Stimulated activated CD8-positive, alpha-beta memory T cell treated with anti-CD3 and anti-CD28 coated beads, Interleukin-7, amount 100 ng/mL, for 1 hour (primary cell): ENCODE measurements at places on chromosomes 6 and 20.

DNA sequence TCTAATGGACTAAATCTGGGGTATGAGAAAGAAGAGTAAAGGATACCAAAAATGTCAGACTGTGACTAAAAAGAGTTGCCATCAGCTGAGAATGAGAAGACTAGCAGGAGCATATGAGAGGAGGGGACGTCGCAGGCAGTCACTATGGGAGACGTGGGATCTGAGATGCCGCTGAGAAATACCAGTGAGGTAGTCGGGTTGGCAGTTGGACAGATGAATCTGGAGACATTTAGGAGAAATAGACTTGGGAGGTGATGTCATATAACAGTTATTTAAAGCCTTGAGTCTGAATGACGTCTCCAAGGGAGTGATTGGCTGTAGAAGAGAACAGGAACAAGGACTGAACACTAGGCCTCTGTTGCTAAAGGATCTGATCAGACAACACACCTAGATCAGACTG is 51.5 kb upstream of the TRIM26 start:
- no peak for DNase-seq

DNA sequence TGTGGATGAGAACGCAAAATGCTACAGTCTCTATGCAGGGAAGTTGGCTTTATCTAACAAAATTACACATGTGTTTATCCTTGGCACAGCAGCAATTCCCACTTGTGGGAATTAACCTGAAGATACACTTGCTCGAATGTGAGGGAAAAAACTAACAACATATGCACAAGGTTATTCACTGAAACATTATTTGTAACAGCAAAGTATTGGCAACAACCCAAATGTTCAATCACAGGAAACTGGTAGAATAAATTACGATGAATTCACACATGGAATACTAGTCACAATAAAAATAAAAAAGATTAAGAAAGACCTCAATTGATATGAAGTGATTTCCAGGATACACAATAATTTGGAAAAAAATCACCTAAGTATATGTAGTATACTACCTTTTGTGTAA is 68.1 kb upstream of the OGFRL1 start:
- no peak for DNase-seq

- no peak for DNase-seq
These were observed 79.6 kb upstream of the SASH1 start for GRCh38 chr6:148263010-148263409.

DNA sequence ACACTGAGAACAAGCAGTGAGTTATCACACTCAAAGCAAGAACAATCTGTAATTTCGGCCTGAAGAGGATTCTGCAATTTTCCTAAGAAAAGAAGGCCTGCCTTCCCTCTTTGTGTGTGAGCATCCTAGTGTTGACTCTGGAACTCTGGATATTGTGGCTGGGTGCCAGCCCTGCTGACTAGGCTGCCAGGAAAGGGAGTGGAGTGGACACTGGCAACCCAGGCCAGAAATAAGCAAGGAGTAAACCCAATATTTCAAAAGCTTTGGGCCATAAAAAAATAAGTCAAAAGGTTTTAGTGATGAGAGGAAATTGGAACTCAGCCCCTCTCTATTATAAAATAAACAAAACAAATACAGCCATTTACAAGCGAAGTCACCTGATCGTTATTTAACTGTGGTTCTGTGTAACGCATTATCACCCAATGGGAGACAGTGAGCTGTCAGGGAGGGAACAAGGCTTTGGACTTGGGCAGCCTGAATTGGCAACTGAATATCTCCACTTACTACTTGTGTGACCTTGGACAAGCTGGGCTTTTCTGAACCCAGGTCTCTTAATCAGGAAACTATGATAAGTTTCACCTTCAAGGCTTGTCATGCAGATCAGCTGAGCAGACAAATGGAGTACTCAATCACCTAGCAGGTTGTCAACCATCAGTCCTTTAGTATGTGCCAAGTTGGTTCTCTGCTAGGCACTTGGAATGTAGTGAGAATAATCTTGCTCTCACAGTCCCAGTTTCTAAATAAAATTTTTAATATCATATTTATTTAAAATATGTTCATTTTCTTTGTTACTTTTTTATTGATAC is 196.2 kb downstream of the PAX1 start:
- DNase-seq = no peak

DNA sequence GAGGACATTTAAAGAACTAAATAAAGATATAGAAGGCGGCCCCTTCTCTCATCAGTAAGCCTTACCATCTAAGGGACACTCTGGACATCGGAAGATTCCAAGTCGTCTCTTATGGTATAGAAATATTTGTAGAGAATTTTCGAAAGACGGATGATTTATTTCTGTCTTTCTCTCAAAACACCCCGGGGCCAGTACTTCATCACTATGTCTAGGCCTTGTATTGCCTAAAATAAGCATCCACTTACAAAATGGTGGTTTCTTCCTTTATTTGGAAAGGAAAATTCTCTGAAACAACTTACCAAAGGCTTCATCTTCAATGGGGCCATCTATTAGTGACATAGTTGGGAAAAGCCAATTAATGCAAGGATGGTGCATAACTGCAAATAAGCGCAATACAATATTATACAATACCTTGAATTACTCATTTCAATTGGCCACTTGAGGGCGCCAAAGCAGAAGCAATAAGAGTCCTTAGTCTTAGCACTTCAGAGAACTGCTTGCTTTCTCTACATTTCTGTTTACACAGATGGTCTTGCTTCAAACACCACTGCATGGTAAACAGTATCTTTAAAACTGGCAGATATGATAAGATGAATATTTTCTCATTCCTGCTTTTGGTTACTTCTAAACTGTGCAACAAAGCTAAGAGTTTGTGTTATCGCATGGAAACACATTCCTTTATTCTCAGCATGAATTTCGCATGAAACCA is 113.2 kb downstream of the VIP start:
- DNase-seq = peak; percentile 31

- DNase-seq = no peak
These were observed 128.8 kb upstream of the STMND1 start for GRCh38 chr6:16973051-16973450.

- no peak for DNase-seq
These were observed 23.2 kb downstream of the INSM1 start for GRCh38 chr20:20391115-20391514.

GRCh38 chr6:26097268-26097875 is 10.1 kb downstream of the HFE start:
- peak; percentile 30 for DNase-seq

DNA sequence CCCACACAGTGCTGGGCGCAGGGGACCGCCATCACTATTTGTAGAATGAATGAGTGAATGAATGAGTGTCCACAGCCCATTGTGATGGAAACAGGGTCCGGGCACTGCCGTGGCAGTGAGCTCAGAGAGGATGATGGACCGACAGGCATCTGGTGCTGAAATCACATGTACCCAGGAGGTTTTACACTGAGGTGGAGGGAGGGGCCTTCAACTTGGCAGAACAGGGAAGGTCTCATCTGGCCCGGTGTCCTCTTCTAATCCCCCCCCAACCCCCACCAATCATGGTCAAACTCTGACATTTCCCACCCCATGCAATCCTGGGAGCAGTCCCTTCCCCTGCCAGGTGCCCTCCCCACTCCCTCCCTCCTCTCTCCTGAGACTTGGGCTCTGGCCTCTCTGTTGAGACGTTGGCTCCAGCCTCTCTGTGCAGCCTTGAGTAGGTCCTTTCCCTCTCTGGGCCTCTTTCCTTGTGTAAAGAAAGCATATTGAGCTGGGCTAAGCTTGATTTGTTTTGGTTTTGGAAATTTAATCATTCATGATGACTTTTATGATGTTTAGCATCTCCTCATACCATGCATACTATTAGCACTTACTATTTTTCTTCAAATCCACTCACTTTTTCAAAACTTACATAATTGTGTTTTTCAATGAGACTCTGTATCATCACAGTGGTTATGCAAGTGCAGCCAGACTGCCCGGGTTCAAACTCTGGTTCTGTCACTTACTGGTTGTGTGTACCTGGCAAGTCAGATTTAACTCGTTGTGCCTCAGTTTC is 10.8 kb downstream of the KIAA1755 start:
- DNase-seq = no peak

GRCh38 chr20:6835609-6836008 is 68.1 kb downstream of the BMP2 start:
- DNase-seq = no peak

GRCh38 chr6:14386668-14387067 is 269.1 kb downstream of the CD83 start:
- DNase-seq = no peak

GRCh38 chr6:111805511-111806164 is 67.6 kb downstream of the FYN start:
- DNase-seq = no peak

DNA sequence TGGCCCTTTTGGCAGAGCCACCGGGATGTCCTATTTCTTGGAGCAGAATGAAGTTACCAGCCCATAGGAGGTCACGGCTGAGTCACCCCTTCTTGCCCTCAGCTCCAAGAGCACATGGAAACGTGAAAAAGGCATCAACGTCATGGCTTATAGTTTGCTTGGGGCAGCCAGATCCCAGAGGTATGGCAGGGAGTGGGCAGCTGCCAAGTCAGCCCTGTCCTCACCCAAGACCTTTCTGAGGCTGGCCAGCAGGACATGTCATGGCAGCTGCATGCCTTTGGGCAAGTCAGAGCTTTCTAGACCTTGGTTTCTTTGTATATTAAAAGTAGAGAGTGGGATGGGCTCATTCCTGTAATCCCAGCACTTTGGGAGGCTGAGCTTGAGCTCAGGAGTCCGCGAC is 8.2 kb upstream of the MDFI start:
- no peak for DNase-seq

- no peak for DNase-seq
These were observed 212.2 kb downstream of the TBC1D7 start for GRCh38 chr6:13116155-13116554.

DNA sequence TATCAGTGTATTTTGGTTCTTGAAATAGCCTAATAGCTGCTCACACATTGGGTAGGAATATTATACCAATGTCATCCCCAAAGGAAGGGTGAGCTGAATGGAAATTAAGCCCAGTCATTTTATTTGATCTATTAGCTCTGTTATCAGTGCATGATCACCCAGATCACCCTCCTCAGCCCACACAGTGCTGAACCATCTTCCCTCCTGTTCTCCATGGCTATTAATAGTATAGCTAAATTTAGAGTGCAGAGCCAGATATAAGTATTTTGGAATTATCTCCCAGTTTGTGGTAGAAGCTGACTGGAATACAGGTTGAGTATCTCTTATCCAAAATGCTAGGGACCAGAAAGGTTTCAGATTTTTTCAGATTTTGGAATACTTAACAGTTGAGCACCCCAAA is 45.4 kb downstream of the KCTD20 start:
- DNase-seq = no peak

DNA sequence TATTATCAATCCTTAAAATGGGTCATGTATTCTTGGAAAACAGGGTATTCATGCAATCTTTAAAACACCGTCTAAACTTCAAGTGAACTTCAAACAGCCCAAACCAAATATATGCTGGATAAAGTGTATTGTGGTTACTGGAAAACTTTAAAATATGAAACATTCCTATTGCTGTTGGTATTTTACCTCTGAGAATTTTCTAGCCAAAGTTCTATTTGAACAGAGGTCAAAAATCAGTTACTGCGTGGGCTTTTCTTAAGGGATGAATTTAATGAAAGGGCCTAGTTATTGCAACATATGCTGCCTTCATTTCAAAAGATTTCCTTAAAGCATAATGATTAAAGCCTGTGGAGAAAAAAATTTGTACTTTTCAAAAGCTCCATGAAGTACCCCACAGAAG is 436.0 kb downstream of the PLCB1 start:
- no peak for DNase-seq

- no peak for DNase-seq
These were observed 100.2 kb upstream of the SLC35B3 start for GRCh38 chr6:8535519-8535918.
